ENCODE measurements at places on chromosomes 13 and 19.

DNA sequence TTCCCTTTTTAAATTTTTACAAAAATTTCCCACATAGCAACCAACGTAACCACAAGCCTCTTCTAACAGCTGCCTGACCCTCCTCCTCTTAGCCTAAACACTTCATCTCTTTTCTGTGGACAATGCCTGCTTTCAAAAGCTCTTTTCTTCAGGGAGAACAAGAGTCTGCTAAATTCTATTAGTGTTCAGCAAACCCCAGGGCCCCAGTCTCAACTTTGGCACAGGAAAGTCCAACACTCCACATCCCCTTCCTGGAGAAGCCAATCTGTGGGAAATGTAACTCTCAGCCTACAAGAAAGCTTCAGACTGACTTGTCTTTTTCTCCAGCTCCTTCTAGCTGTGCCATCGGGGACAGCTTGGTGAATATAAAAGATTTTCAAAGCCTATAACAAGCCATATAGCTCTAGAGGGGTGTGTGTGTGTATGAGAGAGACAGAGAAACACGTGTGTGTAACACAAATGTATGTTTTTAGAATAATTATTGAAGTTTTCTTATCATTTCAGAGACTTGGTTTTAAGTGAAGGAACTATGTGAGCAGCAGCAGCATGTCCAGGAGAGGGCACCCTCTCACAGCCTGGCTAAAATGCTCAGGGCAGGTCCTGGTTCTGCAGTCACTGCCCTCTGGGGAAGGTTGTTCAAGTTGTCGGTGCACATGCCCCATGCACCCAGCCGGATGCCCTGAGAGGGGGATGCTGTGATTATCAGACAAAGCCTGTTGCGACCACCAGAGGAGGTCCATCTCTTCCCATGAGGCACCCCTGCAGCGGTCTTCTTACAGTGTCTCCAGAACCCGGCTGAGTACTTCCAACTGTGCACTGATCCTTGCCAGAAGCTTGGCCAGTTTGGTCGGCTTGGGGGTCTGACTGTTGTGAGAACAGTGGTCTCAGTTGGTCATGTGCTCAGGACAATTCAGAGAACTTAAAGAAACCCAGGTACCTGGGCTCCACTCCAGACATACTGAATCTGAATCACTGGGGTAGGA lies 34.4 kb downstream of the CCDC70 start:
- peak; percentile 42 for DNase-seq

DNA sequence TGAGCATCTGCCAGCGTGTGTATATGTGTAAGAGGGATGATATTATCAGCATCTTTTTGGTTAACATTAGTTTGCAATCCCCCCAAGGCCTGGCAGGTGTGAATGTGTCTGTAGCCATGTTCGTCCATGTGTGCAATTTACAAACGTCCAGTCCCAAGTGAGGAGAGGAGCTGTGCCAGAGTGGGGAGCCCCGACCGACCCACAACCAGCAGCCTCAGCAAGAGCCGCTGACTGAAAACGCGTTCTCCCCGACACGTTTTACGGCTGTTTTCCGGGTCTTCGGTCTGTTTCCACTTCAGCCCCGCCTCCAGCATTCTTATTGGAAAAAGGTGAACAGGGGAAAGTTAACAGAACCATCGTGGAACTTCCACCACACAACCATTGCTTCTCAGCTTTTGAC lies 119.1 kb upstream of the SOX1 start:
- DNase-seq: no peak

GRCh38 chr19:32067685-32068084 lies 277.7 kb upstream of the ZNF507 start:
- DNase-seq: no peak

- no peak for DNase-seq
Measured at GRCh38 chr13:78759704-78760103, 100.7 kb upstream of the OBI1 start.

DNA sequence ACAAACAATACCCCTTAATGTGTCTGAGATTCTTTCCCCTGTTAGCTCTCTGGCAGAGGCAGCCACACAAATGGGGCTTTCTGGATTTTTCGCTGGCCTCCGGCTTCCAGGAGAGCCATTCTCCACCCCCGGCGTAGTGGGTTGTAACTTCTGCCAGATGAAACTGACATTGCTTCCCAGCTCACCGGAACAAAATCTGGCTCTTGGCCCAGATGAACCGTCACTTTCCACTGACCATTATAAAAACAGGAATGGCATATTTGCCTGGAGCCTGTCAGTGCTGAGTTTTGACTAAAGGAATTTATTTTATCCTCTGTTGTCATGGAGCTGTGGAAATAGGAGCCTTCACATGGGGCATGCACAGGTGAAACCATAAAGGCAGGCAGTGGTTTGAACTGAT lies 120.6 kb upstream of the GPR12 start:
- no peak for DNase-seq

DNA sequence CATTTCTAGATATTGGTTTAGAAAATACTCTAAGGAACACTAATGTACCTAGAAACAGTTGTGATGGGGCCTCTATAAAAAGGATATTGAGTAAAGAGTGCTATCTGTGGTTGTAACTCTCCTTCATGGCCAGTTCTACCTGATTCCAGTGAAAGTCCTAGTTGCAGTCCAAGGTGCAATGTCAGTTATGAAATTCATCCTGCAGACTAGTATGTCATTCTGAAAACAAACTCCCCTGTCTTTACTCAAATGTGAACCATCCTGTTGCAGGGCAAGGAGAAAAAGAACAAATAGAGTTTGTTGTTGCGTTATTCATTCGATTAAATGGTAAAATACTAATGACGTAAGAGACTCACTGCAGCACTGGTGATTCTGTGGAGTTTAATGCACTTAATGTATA lies 18.3 kb upstream of the N4BP2L1 start:
- DNase-seq: no peak

DNA sequence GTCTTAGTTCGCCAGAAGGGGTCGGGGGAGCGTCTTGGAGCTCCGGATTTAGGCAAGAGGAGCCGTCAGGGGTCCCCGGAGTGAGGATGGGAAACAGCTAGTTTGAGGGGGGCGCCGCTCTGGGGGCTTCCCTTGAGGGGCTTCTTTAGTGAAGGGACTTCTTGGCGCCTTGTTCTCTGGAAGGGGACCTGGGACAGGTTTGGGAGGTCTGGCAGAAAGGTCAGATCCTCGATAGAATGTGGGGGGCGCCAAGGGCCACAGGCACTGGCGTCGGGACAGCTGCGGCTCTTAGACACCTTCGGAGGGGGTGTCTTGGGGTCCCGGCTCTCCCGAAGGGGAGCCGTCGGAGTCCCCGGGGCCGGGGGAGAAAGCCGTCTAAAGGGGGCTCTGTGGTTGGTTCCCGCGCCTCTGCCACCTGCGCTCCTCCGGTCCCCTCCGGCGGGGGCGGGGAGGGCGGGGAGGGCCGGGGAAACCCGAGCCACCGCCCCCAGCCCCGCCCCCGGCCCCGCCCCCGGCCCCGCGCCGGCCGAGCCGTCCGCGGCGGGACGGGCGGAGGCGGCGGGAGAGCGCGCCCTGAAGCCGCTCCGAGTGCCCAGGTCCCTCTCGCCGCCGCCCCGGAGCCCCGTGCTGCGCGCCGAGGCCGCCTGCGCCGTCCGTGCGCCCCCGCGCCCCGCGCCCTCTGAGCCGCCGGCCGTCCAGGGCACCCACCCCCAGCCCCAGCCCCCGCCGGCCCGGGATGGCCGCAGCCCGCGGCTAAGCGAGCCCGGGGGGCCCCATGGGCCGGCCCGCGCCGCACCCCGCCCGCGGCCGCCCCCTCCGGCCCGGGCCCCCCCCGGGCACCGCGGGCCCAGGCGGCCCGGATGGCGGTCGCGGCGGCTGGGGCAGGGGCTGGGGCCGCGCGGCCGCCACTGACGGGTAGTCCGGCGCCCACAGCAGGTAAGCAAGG lies at the start of gene NRTN:
Gene NRTN, plus strand, starts transcription at position 552 of the 946 bp plus-strand sequence. CDS start 19,099 bp downstream, outside the sequence.
- peak; percentile 73 for DNase-seq

GRCh38 chr13:77975358-77976042 lies 56.9 kb upstream of the EDNRB start:
- DNase-seq: no peak

- DNase-seq: no peak
Measured at GRCh38 chr13:47175172-47175866, 278.5 kb upstream of the HTR2A start.

DNA sequence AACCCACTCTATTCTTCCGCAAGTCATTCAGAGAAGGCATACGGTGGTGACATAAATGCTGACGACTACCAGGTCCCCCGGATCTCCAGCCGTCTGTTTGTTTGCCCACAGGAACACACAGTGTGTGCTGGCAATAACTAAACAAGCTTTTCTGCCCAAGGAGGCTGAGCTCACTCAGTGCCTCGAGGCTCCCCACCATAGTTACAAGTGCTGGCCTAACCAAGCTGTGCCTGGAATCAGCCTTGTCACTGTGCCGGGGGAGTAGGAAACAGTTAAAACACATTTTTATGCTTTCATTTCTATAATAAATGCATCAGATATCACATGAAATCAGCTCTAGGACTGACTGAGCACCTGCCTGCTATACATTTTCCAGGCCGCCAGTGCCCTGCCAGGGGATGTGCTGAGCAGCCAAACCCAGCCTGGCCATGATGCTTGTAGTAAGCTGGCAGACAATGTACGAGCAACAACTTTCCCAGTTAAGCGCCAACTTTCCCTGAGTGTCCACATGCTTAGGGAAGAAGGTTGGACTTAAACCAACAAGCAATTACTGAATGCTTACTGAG lies 28.1 kb downstream of the BRD4 start:
- no peak for DNase-seq

GRCh38 chr19:42965176-42965575 lies 28.2 kb upstream of the PSG7 start:
- DNase-seq: no peak

DNA sequence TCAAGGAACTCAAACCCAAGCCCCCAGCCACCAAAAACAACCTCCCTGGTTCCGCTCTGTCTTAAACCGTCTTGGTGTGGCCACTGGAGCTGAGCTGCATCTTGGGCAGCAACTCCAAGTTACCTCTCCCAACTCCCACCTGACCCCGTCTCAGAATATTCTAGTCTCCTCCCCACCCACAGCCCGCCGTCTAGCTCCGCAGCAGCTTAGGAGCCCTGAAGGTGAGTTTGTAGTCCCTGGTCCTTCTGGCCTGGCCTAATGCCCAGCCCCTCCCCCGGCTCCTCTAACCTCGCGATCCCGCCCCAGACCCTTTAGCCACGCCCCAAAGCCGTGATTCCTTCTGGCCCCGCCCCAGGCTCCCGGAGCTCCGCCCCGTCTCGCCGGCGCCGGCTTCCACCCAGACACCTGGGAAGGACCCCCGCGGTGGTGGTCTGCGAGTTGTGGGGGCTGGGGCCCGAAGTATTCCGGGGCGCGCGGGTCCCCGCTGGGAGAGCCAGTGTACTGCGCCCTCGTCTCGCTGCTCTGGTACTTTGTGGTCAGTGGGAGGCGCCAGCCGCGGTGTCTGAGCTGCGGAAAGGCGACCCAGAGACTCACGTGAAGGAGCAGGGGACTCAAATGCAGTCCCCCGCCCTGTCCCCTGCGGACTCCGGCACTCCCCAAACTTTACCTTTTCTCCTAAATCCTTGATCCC lies 2.5 kb upstream of the LHB start:
- peak; percentile 78 for DNase-seq

- DNase-seq: no peak
Measured at GRCh38 chr19:280541-281009, 10.6 kb downstream of the PLPP2 start.

DNA sequence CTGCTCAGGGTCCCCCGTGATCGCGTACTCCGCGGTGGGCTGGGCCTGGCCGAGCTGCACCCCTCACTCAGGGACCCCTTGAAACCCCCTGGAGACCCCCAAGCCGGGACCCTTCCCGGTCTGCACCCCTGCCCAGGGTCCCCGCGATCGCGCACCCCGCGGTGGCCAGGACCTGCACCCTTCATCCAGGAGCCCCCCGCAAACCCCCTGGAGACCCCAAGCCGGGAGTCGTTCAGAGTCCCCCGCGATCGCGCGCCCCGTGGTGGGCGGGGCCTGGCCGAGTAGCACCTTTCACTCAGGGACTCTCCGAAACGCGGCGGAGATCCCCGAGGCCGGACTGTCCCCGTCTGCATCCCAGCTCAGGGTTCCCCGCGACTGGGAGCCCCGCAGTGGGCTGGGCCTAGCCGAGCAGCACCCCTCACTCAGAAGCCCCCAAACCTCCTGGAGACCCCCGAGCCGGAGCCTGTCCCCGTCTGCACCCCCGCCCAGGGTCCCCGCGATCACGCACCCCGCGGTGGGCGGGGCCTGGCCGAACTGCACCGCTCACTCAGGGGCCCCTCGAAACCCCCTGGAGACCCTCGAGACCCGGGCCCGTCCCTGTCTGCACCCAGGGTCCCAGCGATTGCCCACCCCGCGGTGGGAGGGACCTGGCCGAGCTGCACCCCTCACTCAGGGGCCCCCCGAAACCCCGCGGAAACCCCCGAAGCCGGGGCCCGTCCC lies 748 bp downstream of the LMNB2 start:
- peak; percentile 73 for DNase-seq

GRCh38 chr19:30263830-30264381 lies 108.3 kb upstream of the ZNF536 start:
- DNase-seq: no peak

DNA sequence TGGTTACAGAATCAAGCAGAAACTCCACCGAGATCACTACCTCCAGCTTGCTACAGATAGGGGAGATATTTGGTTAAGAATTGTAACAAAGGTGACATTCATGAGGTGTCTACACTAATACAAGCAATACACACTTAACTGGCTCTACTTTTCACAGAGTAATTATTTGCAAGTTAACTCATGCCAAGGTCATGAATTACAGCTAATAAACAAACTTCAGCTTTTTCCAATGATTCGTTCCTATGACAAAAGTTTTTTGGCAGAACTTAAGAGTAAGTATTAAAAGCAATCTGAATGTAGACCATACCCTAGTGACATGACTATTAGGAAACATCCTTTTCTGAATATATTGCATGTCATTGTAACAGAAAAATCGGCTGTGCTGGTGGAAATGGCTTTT lies 72.1 kb downstream of the LHFPL6 start:
- no peak for DNase-seq

GRCh38 chr19:19371059-19371458 lies 34.4 kb upstream of the GATAD2A start:
- DNase-seq: no peak

GRCh38 chr13:105412171-105412570 lies 1123.3 kb downstream of the EFNB2 start:
- no peak for DNase-seq

DNA sequence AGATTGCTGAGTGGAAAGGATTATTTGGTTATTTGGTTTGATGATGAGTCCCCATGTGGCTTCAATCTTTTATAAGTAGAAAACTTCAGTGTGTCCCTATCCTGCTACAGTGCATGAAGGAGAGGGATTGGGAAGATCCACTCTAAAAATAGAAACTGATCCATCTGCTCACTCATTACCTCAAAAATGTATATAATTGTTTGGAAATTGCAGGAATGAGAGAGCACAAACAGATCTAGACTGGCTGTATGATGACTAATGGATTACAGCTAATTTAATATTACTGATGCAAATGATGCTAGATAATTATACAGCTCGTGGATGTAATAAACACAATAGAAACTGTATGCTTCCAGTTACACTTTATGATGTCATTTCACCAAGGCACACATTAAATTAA lies 625.3 kb upstream of the PRR20A start:
- DNase-seq: no peak

DNA sequence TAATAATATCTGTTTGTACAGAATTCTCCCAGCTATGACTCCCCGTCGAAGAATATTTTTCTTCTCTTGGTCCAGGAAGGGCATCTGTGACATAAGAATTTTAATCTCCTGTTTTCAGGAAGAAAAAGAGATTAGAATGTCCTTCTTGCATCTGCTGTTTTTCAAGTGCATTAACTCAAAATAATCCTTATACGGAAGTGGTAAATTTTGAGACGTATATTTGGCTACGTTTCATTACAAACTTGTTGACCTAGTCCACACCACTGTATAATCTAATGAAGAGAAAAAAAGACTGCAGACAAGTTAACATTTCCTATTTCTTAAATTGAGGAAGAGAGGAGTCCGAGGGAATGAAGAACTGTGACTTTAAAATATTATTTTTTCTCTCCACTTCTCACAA lies 959.9 kb downstream of the DIAPH3 start:
- DNase-seq: no peak
